ENCODE measurements at places on chromosomes 3 and 15.

DNA sequence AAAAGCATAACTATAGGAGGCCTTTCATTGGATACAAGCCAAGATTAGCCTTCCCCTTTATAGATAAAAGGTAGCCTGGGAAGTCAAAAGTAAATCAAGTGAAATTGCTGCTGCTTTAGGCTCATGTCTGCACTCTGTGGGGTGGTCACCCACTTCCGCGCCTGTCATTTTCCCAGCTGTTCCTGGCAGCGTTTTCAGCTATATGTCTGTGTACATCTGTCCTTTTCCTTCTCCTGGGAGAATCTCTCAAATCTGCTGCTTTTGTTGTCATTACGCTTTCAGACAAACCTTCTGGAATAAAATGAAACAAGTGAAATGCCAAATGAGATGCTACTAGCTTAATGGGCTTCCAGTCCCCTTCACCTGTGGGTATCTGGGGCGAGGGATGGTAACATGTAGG, 211.8 kb downstream of the MCTP2 start:
- DNase-seq: no peak

GRCh38 chr3:49518016-49518415, 36.3 kb upstream of the BSN start:
- no peak for DNase-seq

DNA sequence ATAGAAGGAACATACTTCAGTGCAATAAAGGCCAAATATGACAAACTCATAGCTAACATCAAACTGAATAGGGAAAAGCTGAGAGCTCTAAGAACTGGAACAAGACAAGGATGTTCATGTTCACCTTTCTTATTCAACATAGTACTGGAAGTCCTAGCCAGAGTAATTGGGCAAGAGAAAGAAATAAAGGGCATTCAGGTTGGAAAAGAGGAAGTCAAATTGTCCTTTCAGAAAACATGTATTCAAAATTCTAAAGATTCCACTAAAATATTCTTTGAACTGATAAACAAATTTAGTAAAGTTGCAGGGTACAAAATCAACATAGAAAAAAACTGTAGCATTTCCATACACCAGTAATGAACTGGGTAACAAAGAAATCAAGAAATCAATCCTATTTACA, 12.2 kb upstream of the ZNF197 start:
- no peak for DNase-seq

- no peak for DNase-seq
Measured at GRCh38 chr3:78455166-78455565, 1312.6 kb downstream of the ROBO1 start.

GRCh38 chr3:133742351-133743091, 3.7 kb upstream of the TF start:
- no peak for DNase-seq

DNA sequence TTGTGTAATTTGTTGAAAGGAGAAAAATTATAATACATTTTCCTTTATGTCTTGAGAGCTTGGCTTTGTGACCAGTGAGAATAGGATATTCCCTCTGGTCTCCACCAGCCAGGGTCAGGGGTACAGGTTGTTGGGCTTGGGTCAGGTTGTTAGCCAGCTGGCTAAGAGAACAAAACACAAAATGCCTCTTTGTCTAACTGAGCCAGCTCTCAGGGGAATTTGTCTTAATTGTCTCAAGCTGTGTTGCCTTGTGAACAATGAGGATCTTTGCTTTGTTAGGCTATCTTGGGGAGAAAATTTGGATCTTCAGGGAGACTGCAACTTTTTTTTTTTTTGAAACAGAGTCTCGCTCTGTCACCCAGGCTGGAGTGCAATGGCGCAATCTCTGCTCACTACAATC, 17.7 kb upstream of the GK5 start:
- no peak for DNase-seq

GRCh38 chr3:46929324-46929723, 47.2 kb downstream of the CCDC12 start:
- DNase-seq: no peak

DNA sequence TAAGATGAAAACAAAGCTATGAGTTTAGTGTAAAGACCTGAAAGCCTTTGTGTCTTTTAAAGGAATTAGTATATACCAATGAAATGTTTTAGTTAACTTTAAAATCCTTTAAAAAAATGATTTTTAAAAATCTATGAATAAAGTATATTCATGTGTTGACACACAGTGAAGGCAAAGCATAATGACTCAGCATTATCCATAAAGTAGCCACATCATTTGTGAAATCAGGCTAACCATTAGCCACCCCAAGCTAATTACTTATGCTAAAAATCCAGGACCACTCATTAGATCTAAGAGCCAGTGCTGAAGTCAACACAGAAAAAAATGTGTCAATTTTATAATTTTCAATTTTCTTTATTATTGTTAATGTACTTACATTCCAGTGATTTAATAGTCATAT, 310.2 kb downstream of the TBC1D5 start:
- no peak for DNase-seq

GRCh38 chr15:100061944-100062343, 279.8 kb downstream of the ADAMTS17 start:
- DNase-seq: no peak

DNA sequence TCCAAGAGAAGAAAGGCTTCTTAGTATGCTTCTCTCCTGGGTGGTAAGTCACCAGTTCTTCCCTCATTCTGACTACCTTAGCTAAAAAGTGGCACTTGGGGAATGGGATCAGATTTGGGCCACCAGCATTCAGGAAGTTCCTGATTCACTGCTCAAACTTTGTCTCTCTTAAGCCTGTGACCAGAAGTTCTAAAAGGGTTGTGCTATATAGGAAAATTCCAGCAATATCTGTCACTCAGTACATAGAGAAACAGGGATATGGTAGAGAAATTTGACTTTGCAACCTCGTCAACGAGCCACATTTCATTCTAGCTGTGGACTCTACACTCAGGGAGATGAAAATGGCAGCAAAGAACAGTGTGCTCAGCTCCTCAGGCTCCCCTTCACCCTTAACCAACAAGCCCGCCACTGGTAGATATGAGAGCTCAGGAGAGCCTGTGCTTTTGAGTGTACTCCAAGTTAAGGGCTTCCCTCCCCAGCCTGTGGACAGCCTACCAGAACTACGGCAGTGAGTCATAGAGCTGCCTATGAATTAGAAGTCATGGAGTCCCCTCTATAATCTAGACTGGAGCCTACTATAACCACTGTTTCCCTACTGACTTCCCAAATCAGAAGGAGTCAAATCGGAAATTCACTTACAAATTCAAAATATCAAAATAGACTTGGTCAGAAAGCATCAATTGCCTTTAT, 52.6 kb upstream of the MYO5C start:
- no peak for DNase-seq

GRCh38 chr3:28504976-28505375, 156.4 kb upstream of the AZI2 start:
- no peak for DNase-seq

- DNase-seq: no peak
Measured at GRCh38 chr3:89227634-89228033, 120.2 kb downstream of the EPHA3 start.

DNA sequence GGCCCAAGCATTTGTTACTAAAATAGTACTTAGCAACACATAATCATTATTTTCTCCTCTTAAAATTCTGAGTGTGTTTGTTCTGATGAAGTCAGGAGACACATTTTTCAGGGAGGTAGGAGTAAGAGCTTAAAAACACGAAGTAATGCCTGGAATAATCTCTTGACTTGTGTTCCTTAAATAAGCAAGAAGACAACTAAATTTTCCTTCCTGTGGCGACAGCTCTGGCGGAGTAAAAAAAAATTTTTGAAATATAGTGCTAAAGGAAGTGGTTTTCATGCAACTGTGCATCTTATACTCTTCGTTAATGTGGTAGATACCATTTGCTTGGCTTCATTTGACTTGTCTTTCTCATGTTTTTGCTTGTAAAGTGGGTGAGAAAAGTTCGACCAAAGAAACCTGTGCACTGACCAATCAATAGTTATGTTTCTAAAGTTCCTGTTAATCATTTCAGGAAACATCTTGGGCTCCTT, 11.1 kb upstream of the MBNL1 start:
- no peak for DNase-seq

GRCh38 chr3:183586477-183586876, 31.0 kb upstream of the KLHL6 start:
- DNase-seq: no peak

DNA sequence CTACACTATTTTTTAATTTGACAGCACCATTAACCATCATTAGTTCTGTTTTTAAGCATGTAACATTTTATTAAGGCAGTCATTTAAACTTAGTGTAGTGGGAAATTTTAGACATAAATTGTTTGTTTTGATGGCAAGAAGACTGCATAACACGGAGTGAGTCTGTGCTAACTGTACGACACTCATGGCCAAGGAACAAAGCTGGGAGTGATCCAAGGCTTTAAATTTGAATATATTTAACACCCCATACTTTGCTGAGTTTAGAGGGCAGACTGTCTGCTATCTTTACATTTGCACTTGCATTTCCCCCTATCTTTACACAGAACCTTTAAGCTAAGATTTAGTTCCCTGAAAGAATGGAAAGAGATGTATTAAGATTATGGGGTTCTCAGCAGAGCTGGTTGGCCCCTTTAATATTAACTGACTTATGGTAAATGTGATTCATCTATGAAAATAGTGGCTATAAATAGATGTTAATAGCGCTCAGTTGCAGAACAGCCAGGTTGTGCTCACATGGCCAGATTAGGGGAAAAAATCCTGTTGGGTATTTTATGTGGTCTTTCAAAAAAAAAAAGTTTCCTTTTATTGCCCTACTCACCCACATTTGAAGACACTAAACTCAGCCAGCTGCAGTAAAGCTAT, 120.7 kb downstream of the CMSS1 start:
- no peak for DNase-seq

- DNase-seq: no peak
Measured at GRCh38 chr15:39367596-39367995, 213.3 kb upstream of the THBS1 start.

DNA sequence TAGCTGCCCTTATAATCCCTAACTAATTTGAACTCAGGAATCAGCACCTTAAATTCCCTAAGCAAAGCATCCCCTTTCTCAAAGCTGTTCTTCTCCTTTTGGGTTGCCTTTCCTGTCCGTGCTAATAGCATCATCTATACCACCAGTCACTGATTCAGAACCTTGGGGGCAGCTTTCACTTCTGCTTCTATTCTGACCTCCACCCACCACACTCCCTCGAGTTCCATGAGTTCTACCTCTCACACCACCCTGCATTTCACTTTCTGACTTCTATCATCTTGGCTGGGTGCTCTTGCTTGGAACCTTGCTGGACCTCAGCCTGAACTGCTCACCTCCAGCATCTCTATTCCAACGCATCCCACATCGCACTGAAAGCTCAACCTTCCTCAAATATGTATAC, 55.4 kb upstream of the KCNMB2 start:
- DNase-seq: no peak

Measured in activated CD8-positive, alpha-beta memory T cell treated with anti-CD3 and anti-CD28 coated beads for 1 hour (primary cell).